ENCODE measurements at places on chromosomes 6 and 20. TPM values are rescaled to one million over a fixed set of nuclear protein-coding genes. Genes with fewer than 3 reads are reported as not detected.

The EYA2 gene
- 1.1 TPM for total RNA-seq

The ISM1 gene
- total RNA-seq = 5.6 TPM

- H3K4me3 ChIP-seq = no peak overlapping the region
- no peak for DNase-seq
- H3K36me3 ChIP-seq = no peaks in the 10 kb centered on the region
- no peaks in the 10 kb centered on the region for H3K27me3 ChIP-seq
Measured at GRCh38 chr6:57432157-57432556, 114.7 kb downstream of the PRIM2 start.

The TCP11 gene
- total RNA-seq = 0.34 TPM

DNA sequence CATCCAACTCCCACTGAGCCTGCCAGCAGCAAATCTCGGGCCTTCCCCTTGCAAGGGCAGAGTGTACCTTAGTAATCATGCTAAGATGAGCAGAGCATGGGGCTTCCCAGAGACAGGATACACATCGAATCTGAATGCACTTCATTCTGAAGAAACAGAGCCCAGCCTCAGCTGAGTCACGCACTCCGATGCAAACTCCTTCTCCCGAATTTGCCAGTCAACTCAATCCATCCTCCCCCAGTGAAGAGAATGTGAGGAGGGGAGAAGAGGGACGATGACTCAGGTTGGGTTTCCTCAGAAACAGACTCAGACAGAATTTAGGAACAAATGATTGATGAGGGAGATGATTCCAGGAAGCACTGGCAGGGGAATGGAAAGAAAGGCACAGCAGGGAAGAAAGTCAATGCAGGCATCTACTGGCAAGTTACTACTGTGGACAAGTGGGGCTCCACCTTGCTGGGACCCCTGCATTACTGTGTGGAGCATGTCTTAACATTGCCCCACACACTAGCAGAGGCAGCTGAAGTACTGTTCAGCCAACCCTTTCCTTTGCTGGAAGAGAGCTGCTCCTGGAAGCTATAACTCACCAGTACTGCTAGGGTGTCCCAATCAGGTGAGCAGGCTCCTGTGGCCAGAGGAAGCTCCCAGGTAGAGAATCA, 251.6 kb downstream of the ADGB start:
- DNase-seq = no peak
- no peaks in the 10 kb centered on the region for H3K27me3 ChIP-seq
- no peaks in the 10 kb centered on the region for H3K36me3 ChIP-seq
- H3K4me1 ChIP-seq = no peaks in the 10 kb centered on the region
- H3K4me3 ChIP-seq = no peak overlapping the region
- no peak overlapping the region for H3K27ac ChIP-seq

DNA sequence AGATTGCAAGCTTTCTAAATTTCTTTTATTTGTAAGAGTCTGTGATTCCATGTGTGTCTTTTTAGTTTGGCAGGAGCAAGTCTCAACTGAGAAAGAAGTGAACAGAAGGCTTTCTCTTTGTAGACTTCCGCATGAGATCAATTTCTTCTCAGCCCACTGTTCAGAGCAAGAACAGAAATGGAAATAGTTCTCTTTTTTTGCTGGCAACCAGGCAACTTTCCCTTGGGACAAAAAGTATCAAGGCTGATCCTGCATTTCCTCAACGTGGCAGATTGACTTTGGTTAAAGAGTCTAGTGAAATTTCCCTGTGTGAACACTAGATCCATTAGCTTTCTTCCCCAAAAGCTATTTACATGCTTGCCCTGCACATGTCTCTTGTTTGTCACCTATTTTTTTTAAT, 46.8 kb upstream of the JAG1 start:
- DNase-seq = no peak
- no peaks in the 10 kb centered on the region for H3K36me3 ChIP-seq
- H3K27ac ChIP-seq = no peak overlapping the region
- no peak overlapping the region for H3K4me3 ChIP-seq
- no peaks in the 10 kb centered on the region for H3K27me3 ChIP-seq
- H3K4me1 ChIP-seq = peaks cover 9% of the 10 kb centered on the region

The TP53TG5 gene
- total RNA-seq = not detected

- no peak for DNase-seq
- H3K4me1 ChIP-seq = no peaks in the 10 kb centered on the region
- no peaks in the 10 kb centered on the region for H3K36me3 ChIP-seq
Measured at GRCh38 chr20:4469910-4470309, 251.8 kb upstream of the PRND start.

DNA sequence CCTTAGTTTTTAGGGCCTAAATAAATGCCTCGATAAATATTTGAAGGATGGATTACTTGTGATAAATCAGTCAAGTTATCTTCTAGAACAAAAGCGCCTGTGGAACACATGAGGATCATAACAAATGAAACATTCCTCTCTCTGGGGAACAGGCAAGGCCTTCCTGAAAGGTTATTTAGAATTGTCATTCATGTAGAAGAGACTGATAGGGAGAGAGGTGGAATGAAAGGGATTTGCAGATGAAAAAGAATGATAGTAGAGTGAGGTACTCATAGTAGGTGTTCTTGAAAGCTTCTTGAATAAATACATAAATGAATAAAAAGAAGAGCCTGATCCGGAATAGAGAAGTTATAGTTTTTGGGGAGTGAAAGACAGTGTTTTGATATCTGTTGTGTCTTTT, 30.5 kb downstream of the TSPYL4 start:
- H3K27me3 ChIP-seq = no peaks in the 10 kb centered on the region
- no peak overlapping the region for H3K27ac ChIP-seq
- H3K4me3 ChIP-seq = no peak overlapping the region
- DNase-seq = no peak

DNA sequence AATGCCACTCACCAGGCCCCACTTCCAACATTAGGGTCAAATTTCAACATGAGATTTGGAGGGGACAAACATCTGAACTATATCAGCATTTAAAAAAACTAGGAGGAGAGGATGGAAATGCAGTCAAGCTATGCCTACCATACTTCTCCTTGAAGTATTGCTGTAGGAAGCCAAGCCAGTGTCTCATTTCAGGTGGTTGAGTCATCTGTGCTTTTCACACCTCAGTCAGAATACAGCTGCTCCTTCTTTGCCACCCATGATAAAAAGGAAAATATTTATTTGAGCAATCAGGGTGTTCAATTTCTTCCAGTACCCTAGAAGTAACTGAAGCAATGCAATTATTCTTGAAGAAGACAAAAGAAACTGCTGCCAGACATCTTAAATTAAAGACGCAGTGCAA, 47.0 kb upstream of the EEF1E1 start:
- no peaks in the 10 kb centered on the region for H3K36me3 ChIP-seq
- no peak overlapping the region for H3K4me3 ChIP-seq
- no peak for DNase-seq
- H3K27me3 ChIP-seq = no peaks in the 10 kb centered on the region
- no peak overlapping the region for H3K27ac ChIP-seq
- H3K4me1 ChIP-seq = no peaks in the 10 kb centered on the region

The GMEB2 gene
- 5.1 TPM for total RNA-seq
